Mammary epithelial cell (primary cell): ENCODE measurements at places on chromosomes 6 and 20. TPM values are rescaled to one million over a fixed set of nuclear protein-coding genes. Genes with fewer than 3 reads are reported as not detected.

GRCh38 chr6:31874836-31875572 lies 3.8 kb downstream of the SLC44A4 start:
- no peak for DNase-seq

GRCh38 chr20:2745060-2745910 lies 52.7 kb downstream of the EBF4 start:
- no peak for DNase-seq

DNA sequence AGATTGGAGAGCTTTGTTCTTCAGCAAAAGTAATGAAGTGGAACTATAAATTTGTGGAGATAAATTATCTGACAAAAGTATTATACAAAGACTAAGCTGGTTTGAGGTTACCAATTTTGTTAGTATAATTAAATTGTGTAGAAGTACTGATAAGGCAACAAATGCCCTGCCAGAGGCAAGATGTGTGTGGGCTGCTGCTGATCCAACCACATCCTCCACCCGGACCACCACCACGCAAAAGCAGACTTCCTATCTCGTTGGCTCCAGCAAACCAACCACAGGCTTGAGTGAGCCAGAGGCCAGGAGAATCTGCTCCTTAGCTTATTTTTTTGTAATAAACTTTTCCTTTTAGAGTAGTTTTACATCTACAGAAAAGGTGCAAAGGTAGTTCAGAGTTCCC lies 1.1 kb upstream of the MYLK4 start:
- no peak for DNase-seq

DNA sequence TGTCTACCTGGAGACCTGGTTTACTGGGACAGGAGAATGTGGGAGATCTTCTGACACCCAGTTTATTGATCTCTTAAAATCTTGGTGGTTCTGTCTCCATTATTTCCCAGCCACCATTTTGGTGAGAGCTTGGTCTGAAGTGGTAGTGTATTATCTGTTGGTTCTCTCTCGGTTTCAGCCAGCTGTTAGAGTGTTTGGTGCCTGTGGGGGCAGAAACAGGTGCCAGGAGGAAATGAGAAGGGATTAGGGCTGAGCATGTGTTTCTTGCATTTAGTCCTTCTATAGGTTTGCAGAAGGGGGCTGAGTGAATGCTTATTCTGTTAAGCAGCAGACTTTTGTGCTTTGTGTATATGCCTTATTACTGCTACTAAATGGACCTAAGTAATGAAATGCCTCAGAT lies 9.6 kb downstream of the JARID2 start:
- DNase-seq: no peak

Gene APMAP
- 74.6 and 78.5 TPM in 2 replicates for total RNA-seq
